ENCODE measurements at places on chromosomes 5 and 9.

- no peak for DNase-seq
Measured at GRCh38 chr9:13587571-13587970, 308.1 kb upstream of the MPDZ start.

DNA sequence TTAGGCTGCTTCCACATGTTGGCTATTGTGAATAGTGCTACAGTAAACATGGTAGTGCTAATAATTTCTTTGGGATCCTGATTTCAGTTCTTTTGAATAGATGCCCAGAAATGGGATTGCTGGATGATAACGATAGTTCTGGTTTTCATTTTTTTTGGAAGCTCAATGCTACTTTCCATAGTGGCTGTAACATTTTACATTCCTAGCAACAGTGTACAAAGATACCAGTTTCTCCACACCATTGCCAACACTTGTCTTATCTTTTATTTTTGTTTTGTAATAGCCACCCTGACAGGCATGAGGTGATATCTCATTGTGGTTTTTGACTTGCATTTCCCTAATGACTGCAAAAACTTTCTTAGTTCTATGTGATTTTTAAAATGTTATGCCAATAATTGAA lies 68.8 kb upstream of the LRRC70 start:
- DNase-seq: no peak

- DNase-seq: no peak
Measured at GRCh38 chr5:130799015-130799414, 366.0 kb downstream of the HINT1 start.

GRCh38 chr5:17805227-17805825 lies 171.1 kb downstream of the TAF11L14 start:
- no peak for DNase-seq

DNA sequence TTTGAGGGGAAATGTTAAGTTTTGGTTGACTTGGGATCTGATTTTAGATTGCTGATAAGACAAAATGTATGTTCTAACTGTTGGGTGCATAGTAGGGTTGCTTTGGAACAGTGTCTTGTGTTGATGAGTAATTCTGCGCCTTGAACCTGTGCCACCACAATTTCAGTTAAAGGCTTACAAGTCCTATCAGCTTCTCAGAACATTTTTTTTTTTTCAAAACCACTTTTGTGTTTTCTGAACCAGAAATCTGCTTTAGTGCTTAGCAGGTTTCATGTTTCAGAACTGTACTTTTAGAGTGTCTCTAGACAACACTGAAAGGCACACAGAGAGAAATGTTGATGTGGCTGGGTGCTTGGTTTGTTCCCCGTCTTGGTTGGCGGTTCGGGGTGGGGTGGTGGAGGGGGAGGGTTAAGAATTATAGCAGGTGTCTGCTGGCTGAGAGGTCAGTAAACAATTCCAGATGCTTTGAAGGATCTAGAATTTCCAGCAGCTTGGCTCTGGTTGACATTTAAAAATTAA lies 84.6 kb downstream of the ANKRD55 start:
- peak; percentile 50 for DNase-seq

DNA sequence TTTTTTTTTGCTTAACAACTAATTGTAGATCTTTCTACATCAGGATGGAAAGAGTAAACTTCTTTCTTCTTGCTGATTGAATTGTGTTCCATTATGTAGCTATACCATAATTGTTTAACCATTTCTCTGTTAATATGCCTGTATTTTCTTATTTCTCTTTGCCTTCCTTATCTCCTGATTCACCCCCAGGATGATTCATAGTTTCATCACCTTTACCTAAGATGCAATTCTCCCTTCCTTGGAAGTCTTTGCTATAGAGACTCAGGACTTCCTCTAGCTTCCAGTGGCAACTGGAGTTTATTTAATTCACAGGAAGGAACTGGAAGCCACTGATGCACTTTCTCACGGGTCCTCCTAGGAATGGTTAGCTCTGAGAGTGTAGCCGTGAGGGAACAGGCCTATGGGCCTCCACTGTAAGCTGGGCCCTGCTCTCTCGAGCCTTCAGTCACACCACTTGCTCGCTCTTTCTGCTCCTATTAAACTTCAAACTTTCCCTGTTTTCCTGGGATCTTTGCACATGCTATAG lies 83.1 kb downstream of the FGF1 start:
- no peak for DNase-seq

Data from activated T-cell treated with anti-CD3 and anti-CD28 coated beads, Interleukin-2, amount 50 U/mL, for 48 hours (primary cell).